ENCODE measurements at places on chromosomes 5 and 9.

GRCh38 chr9:136679431-136679941 lies 7.8 kb downstream of the AGPAT2 start:
- no peak for DNase-seq

GRCh38 chr5:88691230-88691582 lies 191.8 kb downstream of the MEF2C start:
- DNase-seq: no peak

DNA sequence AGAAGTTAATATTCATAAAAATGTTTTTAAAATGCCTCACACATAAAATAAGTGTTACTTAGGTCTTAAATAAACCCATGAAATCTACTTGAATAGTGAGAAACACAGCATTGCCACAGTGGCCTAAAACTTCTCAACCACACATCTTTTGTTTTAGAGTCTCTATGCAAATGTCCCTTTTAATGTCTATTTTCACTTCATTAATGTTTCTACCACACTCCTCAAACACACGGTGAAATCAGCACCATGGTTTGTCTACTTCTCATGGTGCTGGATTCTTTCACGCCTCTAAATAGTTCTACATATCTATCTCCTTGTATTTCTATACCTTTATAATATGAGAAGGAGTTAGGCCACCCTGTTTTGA lies 111.2 kb downstream of the EDIL3 start:
- no peak for DNase-seq

- DNase-seq: no peak
Measured at GRCh38 chr9:113888976-113889375, 12.9 kb downstream of the ZNF618 start.

DNA sequence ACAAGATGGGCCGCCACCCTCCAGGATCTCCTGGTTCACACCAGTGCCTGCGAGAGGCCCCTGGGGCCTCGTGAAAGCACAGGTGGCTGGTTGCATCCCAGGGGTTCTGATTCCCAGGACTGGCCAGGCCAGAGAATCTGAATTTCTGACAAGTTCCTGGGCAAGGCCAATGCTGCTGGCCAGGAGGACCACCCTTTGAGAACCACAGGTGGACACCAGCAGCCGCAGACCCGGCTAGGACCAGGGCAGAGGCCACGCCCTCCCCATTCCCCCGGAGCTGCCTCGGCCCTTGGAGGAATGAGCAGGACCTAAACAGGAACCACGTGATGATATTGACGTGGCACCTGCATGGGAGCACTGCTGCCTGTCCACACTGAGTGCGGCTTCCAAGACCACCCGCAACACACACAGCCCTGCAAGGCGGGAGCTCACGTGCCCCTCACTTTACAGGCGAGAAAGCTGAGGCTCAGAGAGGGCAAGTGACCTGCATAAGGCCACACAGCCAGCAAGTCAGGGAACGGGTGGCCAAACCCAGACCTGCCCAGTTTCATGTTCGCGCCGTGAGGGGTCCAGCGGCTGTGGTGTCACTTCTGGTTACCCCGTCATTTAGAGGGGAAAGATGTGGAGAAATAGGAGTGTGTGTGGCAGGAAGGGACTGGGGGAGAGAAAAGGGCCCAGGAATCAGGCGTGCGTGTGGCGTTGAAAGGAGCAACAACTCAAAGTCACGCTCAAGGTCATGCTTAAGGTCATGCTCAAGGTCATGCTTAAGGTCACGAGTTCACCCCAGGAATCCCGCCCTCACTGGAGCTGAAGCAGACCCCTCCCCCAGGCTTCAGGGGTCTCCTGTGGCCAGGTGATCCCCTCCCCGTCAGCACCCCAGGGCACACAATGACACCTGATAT lies 105.9 kb upstream of the IER5L start:
- no peak for DNase-seq

DNA sequence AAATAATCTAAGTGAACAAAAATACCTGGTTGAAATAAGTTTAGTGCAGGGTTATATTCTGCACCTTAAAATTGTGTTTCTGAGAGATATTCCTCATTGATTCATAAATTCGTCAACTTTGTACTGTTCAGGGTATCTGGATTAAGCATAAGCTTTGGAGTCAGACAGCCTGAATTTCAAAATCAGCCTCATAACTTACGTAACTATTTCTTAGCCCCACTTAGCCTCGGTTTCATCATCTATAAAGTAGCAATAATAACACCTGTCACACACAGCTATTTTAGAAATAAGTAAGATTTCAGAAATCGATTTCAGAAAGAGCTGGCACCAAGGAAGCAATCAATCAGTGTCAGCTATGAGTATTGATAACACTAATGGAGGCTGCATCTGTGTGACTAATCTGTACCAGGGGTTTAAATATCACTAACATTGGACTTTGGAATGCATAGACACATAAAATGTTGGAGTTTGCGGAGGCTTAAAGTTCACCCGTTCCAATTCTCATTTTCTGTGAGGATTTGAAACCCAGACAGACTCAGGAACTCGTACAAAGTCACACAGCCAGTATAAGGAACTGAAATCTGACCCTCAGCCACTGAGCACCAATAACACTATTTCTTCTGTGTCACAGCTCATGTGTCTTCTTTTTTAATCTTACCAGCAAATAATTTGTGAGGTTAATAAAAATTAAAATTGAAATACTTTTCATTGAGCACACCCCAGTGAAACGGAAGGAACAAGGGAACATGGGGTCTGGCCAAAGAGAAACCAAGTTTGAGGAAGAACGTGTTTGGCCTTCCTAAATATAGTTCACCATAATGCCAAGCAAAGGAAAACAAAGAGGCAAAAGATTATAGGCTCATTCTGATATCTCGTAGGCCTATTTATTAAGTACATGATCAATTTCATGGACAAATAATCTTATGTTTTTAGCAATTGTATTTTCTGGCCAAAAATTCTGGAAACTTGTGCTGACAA lies 194.4 kb upstream of the PTGER4 start:
- no peak for DNase-seq
